ENCODE measurements at places on chromosomes 4 and X.

GRCh38 chr4:147651563-147651962, 32.4 kb downstream of the PRMT9 start:
- no peak for DNase-seq

GRCh38 chrX:147953976-147954375, 27.2 kb upstream of the FMR1NB start:
- no peak for DNase-seq

DNA sequence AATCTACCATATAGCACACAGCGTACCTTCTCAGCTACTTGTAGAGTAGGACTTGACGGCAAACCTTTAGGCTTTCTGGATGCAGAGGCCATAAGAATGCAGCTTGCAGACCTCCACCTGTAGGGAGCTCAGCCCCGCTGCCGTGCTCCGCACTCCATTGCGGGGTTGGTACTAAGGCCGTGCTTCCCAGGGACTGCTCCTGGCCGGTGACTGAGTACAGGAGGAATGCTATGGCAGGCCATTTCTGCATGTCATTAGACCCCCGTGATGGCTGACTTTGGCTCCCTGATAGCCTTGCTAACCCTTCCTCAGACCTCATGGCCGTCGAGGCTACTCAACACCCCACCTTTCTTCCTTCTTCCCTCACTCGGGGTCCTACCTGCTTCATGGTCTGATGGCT, 26.4 kb downstream of the TIGD2 start:
- no peak for DNase-seq

GRCh38 chrX:21741869-21742701, 15.8 kb downstream of the SMPX start:
- no peak for DNase-seq

DNA sequence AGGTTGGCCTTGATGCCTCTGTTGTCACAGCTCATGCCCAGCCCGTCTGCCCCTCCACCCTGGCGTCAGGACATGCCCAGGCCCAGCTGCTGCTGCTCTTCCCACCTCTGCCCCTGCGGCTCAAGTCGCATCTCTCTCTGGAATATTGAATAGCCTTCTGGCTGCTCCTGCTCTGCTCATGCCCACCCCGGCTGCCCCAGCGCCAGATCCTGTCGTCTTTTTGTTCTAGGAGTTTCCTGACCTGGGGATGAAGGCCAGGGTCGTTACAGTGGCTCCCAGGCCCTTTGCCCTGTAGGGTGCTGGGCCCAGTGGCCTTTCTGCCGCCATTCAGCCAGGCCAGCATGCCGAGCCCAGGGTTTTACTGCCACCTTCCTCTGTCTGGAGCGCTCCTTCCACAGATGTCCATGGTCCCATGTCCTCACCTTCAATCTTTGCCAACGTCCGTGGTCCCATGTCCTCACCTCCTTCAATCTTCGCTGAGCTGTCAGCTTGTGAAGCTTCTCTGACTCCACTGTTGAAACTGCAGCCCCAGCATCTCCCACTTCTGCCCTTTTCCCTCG, 9.7 kb downstream of the MAEA start:
- no peak for DNase-seq

DNA sequence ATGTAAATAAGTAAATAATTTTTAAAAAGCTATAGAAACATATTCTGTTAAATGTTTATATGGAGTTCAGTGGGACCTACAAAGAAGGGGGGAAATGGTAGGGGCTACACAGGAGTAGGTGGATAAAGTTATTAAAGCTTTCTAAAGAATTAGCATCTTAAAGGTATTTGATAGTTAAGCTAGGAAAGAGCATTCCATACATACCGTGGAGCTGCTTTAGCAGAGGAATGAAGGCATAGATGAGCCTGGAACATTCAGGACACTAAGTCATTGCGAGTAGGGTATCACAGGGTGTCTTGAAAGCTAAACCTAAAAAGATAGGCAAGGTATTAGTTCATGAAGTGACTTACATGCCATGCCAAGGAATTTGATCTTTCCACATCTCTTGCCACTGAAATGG, 60.4 kb downstream of the SLC10A6 start:
- no peak for DNase-seq

- DNase-seq, result peak; percentile 48
Measured at GRCh38 chrX:134631426-134632346, 26.6 kb downstream of the PLAC1 start.
